ENCODE measurements at places on chromosomes 12 and 14.

- DNase-seq: no peak
These were observed 1.2 kb downstream of the NKX2-1 start for GRCh38 chr14:36518586-36519430.

- DNase-seq: no peak
These were observed 31.3 kb downstream of the CYP46A1 start for GRCh38 chr14:99715266-99716000.

DNA sequence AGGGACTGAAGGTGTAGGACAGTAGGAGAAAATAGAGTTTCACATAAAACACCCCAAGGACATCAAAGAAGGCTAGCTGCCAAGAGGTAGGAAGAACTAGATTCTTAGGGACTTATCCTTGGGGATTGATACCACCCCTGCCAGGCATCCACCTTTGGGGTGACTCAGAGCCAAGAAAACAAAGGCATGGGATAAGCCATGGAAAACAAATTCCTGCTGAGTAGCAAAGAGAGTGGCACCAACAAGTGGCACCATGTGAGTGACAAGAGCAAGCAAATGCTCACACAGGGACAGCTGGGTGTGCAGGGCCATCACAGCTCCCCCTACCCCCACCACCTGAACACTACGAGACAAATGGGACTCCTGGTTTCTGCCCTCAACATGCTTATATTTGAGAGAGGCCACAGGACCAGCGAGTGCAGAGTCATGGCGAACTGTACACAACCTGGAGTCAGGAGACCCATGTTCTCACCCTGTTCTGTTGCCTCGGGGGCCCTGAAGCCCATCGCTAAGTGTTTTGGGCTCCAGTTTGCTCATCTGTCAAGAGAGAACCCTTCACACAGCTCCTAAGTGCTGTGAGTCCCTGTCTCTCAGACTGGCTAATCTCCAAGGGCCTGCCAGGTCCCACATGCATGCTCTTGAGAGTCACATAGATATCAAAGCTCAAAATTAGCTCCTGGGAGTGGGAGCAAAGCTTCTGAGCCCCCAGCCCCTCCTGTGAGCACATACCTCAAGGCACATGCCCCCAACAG is 91.9 kb downstream of the DPF3 start:
- no peak for DNase-seq

- peak; percentile 91 for DNase-seq
These were observed 17.2 kb downstream of the REM2 start for GRCh38 chr14:22900081-22900799.

DNA sequence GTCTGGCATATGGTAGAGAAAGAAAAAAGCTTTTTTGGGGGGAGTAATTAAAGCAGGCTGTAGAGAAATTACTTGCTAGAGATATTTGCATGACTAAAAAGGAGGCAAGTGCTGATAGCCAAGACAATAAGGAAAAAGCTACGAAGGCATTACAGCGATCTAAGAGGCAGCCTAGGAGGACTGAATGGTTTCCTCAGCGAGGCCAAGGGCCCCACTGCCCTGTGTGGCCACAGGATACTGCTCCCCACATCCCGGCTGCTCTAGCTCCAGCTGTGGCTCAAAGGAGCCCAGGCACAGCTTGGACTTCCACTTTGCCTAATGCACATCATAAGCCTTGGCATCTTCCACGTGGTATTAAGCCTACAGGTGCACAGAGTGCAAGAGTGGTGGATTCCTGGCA is 53.6 kb downstream of the LRRIQ1 start:
- DNase-seq: no peak

DNA sequence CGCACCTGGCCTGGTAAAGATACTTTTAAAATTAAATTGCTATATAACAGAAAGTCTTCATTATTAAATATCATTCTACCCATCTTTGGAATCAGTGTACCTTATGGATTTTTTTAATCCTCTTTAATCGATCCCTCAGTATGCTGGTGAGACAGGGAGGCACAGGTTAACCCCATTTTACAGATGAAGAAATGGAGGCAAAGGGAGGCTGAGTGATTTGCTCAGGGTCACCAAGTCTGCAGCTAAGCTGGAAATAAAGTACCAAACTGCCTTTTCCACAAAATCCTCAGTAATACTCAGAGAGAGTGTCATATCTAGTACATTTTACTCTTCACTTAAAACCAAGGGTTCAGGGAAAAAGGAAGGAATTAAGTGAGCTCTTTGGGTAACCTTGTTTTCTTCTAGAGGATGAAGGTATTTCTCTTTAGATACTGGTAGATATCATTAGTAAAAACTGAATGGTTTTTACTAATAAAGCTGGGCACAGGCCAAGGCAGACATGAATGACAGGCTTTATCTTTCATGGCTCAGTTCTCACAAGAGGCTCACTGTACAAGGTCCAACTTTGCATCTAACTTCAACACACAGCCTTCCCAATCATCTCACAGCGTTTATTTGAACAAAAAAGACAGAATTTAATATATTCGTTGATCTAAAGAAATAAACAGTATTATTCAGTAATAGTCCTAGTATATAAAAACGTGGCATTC is 35.3 kb upstream of the TTC7B start:
- DNase-seq: no peak
